Amygdala (tissue), 56 donors: ENCODE measurements at places on chromosomes 12 and 14.

DNA sequence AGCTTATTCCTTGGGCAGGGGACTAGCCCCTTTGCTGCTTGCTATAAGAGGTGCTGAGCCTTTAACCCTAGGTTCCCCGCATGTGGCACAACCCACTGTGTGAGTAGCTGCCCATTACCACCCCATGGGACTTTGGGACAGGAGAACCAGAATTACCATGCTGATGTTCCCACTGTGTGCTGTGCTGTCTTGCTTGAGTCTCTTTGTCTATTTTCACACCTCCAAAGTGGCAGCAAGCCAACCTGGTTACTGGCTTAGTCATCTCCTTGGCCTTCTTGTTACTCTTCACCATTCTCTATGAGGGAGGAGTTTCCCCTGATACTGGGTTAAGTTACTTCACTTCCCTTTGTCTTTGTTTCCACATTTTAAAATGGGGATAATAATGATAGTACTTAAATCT is 73.4 kb upstream of the ETV6 start:
- DNase-seq, result no peak

- no peak for DNase-seq
These were observed 8.1 kb downstream of the OR10G2 start for GRCh38 chr14:21626491-21627230.

DNA sequence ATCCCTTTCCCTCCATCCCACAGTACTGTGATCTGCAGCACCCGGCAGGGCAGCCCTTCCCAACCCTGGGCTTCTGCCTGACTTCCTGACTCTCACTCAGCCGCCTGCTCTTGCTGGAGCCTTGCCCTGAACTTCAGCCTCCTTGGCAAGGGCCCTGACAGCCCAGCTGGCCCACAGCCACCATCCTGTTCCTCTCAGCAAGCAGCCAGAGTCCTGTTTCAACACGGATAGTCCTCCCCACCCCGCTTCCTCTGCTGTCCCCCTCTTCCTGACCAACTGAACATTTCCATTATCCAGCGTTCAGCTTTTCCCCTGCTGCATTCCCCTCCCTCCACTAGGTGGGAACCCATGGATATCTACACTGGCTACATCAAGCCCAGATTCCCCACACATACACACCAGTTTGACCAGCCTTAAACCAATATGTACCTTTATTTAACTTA is 74.0 kb upstream of the MDM1 start:
- peak; percentile 70 for DNase-seq

GRCh38 chr12:1633459-1633858 is 4.4 kb downstream of the WNT5B start:
- DNase-seq, result no peak

DNA sequence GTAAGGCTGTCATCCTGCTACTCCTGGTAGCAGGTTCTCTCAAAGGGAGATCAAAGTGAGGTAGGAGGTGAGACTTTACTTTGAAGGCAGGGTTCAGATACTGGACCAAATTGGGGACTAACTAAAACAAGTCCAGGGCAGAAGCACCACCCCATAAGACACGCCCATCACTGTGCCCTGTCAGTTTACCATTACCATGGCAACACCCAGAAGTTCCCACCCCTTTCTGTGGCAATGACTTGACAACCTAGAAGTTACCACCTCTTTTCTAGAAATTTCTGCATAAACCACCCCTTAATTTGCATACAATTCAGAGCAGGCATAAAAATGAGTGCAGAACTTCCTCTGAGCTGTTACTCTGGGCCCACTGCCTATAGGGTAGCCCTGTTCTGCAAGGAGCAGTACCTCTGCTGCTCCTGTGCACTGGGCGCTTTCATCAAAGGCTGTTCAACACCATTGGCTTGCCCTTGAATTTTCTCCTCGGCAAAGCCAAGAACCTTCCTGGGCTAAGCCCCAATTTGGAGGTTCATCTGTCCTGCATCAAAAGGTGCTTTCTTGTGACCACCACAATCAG is 64.8 kb upstream of the MAX start:
- DNase-seq, result no peak

DNA sequence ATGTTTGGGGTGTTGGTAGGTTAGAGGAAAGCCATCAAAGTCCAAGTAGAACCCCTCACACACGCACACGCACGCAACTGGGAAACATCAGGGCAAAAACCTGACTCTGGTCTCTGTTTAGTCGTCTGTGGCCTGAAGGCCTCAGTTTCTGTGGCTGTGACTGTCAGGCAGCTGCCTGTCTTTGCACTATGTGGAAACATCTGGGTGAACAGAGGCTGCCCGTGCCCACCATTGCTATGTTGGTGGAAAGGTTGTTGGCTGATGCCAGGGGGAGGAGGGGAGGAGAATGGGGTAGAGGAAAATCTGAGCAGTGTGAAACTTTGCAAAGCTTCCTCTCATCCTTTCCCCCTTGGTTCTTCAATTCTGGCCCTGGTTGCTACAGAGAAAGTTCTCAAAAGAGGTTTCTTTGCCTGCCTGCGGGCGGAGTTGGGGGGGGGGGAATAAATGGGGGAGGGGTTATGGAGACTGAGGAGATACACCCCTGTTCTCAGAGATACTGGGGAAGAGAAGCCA is 7.5 kb downstream of the HOXC10 start:
- no peak for DNase-seq
